ENCODE measurements at places on chromosomes 5 and 9.

DNA sequence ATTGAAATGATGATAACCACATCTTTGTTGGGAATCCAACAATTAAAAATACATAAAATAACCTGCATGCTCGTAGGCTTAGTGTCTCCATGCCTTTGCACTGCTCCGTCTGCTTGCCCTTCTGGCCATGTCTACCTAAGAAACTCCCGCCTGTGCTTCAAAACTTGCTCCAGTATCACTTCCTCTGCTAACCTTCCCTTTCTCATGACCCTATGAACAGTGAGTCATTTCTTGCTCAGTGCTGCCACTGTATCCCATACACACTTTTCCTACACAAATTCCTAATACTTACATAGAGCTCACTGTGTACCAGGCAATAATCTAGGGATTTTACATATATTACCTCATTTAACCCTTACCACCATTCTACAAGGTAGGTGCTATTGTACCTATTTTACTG is 33.5 kb downstream of the TMEM245 start:
- DNase-seq: no peak

GRCh38 chr9:26264709-26265601 is 586.7 kb upstream of the TUSC1 start:
- no peak for DNase-seq

DNA sequence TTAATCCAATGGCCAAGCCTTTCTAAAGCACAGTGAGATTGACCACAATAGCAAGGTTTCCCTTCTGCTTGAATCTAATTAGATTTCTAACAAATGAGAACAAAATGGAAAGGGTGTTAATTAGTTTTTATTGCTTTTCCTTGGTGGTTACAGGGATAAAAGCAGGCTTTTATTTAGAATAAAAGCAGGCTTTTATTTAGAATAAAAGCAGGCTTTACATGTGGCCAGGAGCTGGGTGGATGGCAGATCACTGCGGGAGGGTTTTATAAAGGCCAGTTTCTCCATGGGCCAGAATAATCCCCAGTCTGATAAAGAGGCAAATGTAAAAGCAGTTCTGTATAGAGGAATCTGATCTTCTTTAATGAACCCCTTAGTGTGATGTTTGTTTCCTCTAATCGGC is 470.2 kb downstream of the TMEM232 start:
- no peak for DNase-seq

GRCh38 chr9:94802251-94802650 is 75.8 kb downstream of the AOPEP start:
- DNase-seq: no peak

DNA sequence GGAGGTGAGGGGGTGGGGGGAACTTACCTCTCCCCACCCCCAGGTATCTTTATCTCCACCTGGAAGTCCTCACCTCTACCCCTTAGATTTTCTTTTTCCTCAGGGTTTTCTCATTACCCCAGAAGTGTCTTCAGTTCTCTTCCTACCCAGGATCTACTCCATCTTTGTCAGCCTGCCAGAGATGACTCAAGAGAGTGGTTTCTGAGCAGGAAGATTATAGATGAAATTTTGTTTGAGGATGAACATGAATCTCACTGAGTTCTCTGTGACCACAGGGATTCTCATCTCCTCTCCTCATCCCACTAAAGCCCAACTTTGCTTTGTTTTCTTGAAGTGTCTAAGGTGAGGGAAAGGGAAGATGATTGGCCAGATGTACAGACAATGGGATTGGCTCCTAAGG is 5.2 kb upstream of the HINT2 start:
- no peak for DNase-seq

DNA sequence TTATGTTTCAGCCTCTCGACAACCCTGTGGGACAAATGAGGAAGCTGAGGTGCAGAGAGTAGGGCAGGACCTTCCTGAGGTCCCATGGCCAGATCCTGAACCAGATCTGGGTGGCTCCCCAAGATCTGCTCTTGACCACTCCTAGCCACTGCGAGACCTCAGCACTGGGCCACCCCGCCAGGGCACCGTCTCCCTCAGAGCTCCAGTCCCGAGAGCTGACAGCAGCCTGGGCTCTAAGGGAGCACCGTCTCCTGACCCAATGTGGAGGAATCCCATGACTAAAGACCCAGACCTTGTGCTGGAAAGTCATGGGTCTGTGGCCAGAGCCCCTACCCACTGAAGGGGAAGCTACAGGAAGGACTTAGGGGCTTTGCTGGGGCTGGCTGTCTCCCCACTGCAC is 4.5 kb upstream of the LMX1B start:
- DNase-seq: no peak

GRCh38 chr5:77645158-77645994 is 6.9 kb upstream of the OTP start:
- DNase-seq: no peak

DNA sequence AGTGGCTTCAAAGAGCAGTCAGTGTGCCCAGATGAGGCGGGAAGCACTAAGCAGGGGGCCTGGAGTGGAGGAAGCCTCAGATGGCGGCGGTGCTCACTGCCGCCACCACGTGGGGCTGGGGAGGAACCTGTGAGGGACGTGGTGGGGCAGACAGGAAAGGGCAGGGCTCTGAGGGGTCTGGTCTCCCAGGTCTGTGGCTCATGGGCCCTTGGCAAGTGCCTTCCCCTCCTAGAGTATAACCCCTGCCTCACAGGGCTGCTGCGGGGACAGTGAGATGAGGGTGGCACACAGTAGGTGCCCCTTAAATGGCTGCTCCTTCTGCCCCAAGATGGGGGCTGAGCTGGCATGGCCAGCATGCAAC is 26.6 kb downstream of the NR5A1 start:
- no peak for DNase-seq

DNA sequence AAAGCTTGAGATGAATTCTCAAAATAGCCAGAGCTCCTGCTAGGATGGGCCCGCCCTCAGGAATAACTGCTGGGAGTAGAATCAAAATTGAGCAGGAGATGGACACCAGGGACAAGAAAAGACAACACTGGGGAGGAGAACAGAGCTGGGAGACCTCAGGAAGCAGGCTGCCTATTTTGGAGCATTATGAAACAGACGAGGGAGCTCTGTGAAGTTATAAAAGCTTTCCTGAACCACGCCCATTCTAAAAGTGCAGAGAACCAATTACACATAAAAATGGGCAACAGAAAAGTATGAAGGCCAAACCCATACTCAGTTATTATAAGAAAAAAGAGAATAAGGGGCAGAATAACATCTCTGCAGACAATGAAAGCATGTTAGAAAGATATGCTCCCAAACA is 213.9 kb upstream of the TRPC7 start:
- no peak for DNase-seq

DNA sequence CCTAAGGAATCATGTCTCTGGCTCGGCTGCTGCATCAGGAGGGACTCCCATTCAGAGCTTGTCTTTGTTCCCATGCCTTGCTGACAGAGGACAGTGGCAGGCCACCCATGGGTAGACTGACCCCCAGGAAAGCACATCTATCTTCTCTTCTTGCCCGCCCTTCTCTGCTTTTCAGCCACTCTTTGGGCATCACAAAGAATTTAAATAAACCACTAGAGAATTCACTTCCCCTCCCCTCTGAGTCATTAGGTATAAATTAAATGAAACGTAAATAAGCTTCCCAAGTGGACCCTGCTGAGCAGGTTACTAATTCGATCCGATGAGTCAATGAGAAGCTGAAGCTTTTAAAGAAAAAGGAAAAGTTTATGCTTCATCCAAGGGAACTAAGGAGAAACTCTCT is 97.0 kb downstream of the DRD1 start:
- no peak for DNase-seq

DNA sequence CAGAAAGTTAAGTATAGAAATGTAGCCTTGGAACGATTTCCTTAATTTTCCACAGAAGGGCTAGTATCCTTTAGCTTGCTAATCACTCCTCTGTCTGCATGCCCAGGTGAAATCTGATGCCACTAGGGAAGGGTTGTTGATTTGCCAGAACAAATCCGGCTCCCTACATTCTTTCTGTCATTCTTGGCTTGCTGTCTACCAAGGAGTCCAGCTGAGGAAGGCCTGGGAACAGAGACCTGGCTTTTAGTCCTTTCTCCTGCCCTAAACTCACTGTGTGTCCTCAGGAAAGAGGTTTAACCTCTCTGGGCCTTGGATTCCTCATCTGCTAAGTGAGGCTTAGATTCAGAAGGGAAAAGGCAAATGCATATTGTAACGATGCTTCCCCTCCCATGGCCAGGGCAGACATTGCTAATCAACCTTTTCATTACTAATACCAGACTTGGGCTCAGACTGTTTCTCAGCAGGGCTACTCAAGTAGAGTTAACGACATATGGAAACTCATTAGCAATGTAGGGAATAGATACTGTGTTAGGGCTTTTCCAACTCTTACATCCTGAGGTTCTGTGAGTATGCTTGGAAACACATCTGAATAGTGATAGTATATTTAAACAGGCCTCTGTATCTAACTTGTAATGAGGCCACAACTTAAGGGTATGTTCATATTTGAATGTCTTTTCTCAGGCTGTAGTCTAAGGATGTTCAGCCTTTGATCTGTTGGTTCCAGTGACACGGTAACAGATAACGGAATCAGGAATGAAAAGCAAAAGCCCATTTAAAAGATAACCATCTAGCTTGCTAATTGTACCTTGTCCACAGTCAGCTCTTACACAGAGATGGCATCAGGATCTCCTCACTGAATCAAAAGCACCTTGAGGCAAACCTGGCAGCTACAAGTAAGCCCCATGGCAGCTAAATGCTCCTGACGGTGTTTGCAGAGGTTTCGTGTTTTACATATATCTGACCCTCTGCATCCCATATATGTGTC is 4.1 kb downstream of the GALNT10 start:
- no peak for DNase-seq

- no peak for DNase-seq
These were observed 5.3 kb downstream of the IL9 start for GRCh38 chr5:135890296-135890695.

- DNase-seq: no peak
These were observed 77.1 kb upstream of the STXBP1 start for GRCh38 chr9:127534931-127535330.

DNA sequence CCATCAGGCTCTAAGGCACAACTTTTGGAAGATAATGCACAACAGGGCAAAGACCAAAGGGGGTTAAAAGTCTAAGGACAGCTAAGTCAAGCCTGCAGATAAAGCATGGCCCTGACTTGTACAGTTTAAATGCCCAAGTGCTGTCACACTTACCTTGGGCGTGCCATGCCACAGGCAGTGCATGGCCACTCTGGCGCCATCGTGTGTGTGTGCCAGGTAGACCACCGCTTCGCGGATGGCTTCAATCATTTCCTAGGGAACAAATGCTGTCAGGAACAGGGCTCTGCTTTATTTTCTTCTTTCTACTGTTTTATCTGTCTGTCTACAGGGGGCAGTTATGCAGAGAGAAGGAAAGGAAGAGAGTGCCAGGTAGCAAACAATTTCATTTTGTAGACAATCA is 19.3 kb downstream of the PUM3 start:
- DNase-seq: no peak

GRCh38 chr5:137333928-137334327 is 165.2 kb downstream of the SPOCK1 start:
- DNase-seq: no peak

- peak; percentile 35 for DNase-seq
These were observed 1.8 kb upstream of the NTRK2 start for GRCh38 chr9:84667571-84668195.

DNA sequence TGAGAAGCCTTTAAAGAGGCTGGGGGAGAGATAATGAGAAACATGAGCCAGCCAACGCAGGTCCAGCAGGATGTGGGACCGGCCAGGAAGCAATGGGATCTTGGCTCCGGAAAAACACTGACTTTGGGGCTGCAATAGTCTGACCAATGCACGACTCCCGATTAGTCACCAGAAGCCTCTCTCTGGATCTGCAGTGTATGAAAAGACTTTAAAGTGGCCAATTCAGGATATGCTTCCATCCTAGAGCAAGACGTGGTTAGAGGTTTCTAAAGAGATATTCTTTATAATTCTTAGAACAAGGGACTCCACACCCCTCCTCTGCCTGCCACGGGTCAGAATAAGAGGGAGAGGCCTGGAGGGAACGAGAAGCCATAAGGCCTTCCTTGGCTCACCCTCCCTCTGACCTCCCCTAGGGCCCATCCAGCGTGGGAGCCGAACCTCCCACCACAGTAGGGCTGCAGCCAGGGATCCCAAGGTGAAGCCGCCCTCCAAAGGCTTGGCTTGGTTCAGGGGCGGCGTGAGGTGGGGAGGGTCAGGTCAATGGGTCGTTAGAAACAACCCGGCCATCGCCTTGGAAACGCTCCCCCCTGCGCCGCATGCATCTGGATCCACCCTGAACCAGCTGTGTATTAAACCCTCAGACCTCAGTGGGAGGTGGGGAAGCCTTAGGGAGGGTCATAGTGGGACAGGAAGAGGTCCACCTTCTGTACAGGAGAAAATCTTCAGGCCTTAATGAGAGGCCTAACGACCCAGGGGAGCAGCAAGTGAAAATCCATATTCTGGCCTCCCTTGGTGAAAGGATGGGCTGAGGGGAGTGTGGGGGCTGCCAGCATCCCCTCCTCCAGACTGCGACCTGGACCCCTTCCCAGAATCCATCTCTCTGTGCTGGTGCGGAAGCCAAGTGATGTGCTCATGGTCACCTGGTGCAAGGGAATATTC is 11.1 kb downstream of the FGF1 start:
- DNase-seq: no peak

DNA sequence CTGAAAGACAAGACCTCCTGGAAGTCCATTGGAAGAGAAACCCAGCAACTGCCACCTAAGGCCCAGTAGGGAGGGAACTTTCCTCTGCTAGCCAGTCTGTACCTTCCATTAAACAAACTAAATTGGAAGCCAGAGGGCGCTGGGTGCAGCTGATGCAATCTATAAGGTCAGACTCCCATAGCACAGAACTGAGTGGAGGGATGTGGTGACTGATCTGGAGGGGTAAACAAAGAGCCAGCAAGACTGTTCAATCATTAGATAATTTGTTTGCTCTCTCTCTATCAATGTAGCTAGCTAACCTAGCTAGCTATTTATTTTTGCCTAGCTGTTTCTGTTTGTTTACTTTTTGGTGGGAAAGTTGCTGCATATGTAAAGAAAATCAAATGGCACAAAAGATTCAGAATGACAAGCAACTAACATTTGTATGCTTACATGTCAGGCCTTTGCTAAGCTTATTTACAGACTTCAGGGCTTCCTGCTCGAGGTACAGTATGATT is 291.8 kb upstream of the DAB2 start:
- no peak for DNase-seq

DNA sequence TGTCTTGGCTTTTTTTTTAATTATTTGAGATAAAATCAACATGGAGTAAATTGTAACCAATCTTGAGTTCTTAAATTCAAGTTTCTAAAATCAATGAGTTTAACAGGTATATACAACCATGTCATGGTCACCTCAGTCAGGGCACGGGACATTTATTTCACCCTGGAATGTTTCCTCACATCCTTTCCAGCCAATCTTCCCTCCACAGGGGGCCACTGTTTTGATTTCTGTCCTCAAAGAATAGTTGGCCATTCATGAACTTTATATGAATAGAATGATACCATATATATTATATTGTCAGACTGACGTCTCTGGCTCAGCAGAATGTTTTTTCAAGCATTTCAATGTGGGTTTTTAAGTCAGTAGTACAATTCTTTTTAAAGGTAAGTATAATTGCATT is 806 bp downstream of the ZNF474 start:
- no peak for DNase-seq

GRCh38 chr9:76542360-76542759 is 83.4 kb downstream of the GCNT1 start:
- no peak for DNase-seq

GRCh38 chr5:74992791-74993190 is 59.6 kb downstream of the GCNT4 start:
- DNase-seq: no peak

- no peak for DNase-seq
These were observed 10.6 kb upstream of the HMHB1 start for GRCh38 chr5:143801252-143801939.

GRCh38 chr9:3444016-3444415 is 81.8 kb downstream of the RFX3 start:
- no peak for DNase-seq

Measured in epithelial cell of proximal tubule (primary cell).